ENCODE measurements at places on chromosomes 11 and 22.

- no peak for DNase-seq
Observed at GRCh38 chr11:71086687-71087258, 165.6 kb downstream of the SHANK2 start.

DNA sequence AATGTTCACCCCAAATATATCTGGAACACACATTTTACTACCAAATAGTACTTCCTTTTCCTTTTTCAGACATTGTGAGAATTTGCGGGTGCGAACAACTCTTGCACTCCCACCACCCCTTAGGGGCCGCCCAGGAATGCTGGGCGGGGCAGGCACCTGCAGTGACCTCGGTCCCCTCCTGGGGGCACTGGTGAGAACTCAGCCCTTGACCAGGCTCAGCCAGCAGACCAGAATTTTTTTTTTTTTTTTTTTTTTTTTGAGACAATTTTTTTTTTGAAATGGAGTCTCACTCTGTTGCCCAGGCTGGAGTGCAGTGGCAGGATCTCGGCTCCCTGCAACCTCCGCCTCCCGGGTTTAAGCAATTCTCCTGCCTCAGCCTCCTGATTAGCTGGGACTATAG is 75.8 kb downstream of the ARHGAP8 start:
- peak; percentile 4 for DNase-seq

GRCh38 chr11:57567515-57568329 is at the start of gene UBE2L6:
Gene UBE2L6, minus strand, starts transcription at chr11:57567672. Its CDS starts 61 bp downstream, at chr11:57567611.
- DNase-seq, result peak; percentile 26

GRCh38 chr11:34685864-34686263 is 65.0 kb downstream of the EHF start:
- DNase-seq, result no peak

DNA sequence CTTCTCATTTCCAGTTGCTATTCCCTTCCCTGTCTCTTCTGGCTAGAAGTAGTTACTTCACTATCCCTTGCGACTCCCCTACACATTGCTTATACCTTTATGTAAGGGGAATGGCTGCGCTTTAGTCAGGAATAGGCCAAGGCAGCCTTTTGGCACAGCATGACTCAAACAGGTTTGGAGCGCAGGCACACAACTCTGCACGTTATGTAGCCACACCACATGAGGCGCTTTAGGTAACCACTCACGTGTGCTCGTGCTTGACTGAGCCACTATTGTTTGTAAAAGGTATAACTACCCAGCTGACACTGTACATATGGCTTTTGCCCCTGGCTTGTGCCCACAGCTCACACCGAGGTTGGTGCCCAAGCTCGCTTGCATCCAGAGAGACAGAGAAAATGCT is 46.7 kb upstream of the LIPT2 start:
- DNase-seq, result no peak

DNA sequence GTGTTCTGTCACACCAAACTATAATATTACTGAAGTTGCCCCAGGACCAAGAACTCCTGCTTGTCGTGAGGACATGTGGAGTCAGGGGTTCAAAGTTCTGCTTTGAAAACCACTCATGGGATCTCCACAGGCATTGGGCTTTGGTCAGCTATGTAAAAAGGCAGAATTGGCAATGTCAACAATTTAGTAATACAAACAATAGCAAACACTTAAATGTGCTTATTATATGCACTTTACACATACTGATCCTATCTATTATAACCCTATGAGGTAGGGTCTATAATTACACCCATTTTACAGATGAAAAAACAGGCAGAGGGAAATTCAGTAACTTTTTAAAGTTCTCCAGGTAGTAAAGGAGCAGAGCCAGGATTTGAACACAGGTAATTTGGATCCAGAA is 94.6 kb downstream of the CCDC83 start:
- no peak for DNase-seq

DNA sequence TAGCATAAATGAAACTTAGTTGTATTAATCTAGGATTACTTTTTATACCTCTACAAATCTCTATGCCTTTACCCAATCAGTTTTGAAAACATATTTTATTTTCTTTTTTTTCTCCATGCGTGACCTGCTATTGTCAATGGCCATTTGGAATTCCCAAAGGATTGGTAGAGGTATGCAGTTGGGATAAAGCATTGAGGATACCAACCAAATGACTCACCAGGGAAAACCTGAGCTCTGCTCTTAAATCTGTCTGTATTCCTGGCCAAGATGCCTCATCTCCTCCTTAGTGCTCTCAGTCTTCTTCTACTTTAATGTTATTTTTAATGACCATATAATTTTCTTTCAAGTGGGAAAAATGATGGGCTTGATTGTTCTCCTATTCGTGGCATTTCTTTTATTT is 61.9 kb downstream of the EHF start:
- DNase-seq, result no peak

GRCh38 chr22:25018009-25018408 is 65.5 kb downstream of the KIAA1671 start:
- DNase-seq, result no peak

- DNase-seq, result no peak
Observed at GRCh38 chr22:16651217-16651616, 58.6 kb upstream of the CCT8L2 start.

- DNase-seq, result no peak
Observed at GRCh38 chr11:7582338-7582985, 68.7 kb downstream of the PPFIBP2 start.

GRCh38 chr11:3855808-3856491 is 486 bp downstream of the STIM1 start:
- no peak for DNase-seq

GRCh38 chr11:25180187-25180586 is 683.3 kb downstream of the LUZP2 start:
- DNase-seq, result no peak

GRCh38 chr11:121794671-121795141 is 321.3 kb downstream of the BLID start:
- DNase-seq, result no peak

GRCh38 chr22:37260155-37260795 is 16.2 kb upstream of the RAC2 start:
- no peak for DNase-seq

GRCh38 chr11:30619767-30620166 is 33.6 kb upstream of the MPPED2 start:
- no peak for DNase-seq

- no peak for DNase-seq
Observed at GRCh38 chr11:1691878-1692707, 4.9 kb upstream of the KRTAP5-6 start.

DNA sequence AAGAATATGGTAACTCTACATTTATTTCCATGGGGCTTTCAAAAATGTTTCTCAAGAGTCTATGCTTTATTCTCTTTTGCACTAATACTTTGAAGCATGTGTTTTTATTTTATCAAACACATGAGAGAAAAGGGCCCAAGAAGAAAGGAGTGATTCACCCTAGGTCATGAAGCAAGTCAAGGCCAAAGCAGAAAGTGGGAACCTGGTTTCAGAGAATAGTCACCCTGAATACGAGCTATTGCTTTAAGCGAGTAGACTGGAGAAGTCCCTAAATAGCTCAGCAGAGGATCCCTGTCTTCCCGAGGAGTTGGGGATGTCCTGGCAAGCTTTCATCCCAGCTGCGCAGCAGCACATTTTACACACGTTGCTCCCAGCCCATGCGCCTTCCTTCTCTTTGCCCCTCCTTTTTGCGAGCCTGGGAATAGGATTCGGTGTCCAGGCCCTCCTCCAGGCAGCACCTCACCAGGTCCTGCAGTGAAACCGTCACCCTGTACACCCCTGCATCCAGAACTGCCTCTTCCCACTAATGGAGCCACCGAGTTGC is 19.1 kb downstream of the MPEG1 start:
- DNase-seq, result peak; percentile 72

GRCh38 chr11:132312161-132312560 is 941.7 kb downstream of the NTM start:
- DNase-seq, result no peak
